IPS-NIHi11 (cell line): ENCODE measurements at places on chromosomes 5 and 9.

DNA sequence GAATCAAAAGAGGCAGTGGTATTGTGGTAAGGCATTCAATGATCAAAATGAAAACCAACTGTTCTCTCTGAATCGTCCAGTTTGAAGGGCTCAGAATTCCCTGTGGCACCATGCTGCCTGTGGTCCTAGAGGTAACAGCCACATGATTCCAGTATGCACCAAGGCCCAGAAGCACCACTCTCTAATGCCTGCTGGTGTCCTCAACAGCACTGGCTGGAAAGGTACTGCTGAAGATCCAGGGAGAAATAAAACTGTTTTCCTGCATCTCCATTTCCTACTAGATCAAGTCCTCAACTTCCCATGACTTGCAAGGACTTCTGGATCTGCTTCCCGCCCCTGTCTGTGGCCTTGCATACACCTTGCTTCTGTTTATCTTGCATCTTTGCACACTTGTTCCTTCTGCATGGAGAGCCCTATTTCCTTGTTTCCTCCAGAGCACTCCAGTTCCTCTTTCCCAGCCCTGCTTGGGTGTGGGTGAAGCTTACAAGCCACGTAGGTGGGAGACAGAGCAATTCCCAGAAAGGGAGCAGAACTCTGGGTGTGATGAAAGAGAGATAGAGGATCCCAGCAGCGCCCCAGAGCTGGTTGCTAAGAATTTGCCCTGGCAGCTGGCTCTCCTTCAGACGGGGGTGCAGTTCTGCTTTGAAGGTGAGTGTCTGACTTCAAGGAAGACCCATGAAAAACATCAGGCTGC is 41.0 kb upstream of the EQTN start:
- no peak for DNase-seq

DNA sequence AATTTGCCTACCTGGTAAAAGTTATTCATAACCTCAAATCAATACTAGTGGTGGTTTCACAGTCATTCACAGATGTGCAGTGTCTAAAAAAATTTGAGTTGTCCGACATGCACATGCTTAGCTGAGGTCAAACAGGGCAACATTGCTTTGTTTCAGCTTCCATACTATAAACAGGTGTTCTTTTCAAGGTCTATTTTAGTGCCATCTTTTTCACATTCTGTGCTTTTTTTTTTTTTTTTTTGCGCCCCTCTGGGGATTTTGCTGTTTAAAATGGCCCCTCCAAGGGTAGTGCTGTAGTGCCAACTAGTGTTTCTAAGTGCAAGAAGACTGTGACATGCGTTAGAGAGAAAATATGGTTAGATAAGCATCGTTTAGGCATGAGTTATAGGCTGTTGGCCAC is 14.5 kb downstream of the PHAX start:
- no peak for DNase-seq

DNA sequence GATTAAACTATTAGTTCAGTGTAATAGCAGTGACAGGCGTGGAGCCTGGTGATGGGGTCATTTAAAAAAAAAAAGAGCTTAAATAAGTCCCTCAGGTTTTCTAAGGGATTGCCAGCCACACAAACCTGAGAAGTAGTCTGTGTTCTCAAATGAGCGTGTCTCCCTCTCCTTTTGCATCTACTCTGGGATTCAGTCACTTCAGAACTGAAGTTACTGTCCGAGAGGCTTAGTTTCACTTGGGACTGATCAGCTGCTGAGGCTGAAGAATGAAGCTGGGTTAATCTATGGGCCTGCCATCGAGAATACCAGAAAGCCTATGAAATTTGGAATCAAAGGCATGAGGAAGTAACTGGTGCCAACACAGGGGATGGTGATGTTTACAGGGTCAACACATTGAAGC is 310.1 kb downstream of the ADAMTS6 start:
- DNase-seq, result no peak

GRCh38 chr9:78014776-78015175 is 16.8 kb downstream of the GNAQ start:
- no peak for DNase-seq

- DNase-seq, result no peak
These were observed 162.4 kb upstream of the ZNF608 start for GRCh38 chr5:124908581-124909451.

DNA sequence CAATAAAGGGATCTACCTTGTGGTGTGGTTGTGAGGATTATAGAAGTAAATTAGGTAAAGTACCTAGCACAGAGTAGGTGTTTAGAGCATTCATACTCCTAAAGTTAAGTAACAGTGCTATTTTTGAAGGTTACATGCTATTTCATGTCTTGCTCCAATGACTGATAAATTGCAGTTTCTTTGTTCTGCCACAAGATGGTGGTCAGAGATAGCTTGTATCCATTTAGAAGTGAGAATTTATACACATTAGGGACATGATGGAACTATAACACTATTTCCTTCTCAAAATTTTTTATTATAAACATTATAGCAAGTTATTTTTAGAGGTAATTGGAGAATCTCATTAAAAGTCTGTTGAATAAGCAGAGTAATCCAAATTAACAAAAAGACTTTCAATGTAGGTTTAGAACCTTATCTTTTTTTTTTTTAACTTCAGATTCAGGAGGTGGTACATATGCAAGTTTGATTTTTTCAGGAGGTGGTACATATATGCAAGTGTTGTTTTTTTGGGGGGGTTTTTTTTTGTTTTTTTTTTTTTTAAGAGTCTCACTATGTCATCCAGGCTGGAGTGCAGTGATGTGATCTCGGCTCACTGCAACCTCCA is 17.1 kb downstream of the MTREX start:
- DNase-seq, result peak; percentile 21

- DNase-seq, result peak; percentile 30
These were observed 101.0 kb downstream of the USP20 start for GRCh38 chr9:129936222-129936621.

GRCh38 chr5:177994561-177995190 is 1.4 kb downstream of the PROP1 start:
- DNase-seq, result peak; percentile 5

DNA sequence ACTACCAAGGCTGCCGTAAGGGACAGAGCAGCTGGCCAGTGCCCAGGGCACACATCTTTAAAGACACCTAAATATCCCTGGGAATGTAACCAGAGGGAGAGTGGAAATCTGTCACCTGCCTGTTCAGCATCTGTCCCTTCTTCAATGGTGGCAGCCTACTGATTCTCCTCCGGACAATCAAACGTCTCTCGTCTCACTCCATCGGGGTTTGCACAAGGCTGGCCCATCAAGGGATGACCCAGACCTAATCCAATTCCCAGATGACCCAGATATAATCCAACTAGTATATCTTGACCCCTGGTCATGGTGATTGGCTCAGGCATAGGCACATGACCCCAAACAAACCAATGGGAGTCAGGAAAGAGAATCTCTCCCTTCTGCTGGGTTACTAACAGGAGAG is 93.5 kb downstream of the HRH2 start:
- DNase-seq, result peak; percentile 4

DNA sequence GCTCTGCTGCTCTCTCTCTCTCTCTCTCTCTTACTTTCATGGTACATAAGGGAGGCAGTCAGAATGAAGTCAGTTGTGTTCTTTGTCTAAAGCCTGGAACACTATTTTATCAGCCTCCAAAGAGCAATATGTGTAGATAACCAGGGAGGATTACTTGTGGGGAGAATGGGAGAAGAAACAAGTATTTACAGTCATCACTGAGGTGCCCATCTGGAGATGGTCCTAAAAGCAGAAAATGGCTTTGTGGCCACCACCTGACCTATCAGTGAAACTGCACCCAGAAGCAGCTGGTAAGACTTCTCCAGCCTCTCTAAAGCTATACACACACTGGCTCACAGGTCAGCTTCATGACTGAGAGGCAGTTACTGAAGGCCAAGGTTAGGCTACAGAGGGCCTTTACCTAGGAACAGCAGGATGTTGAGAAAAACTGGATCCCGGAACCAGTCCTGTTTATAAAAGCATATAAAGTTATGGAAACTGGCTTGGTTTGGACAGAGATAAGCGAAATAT is 75.1 kb downstream of the MRPS27 start:
- peak; percentile 31 for DNase-seq

DNA sequence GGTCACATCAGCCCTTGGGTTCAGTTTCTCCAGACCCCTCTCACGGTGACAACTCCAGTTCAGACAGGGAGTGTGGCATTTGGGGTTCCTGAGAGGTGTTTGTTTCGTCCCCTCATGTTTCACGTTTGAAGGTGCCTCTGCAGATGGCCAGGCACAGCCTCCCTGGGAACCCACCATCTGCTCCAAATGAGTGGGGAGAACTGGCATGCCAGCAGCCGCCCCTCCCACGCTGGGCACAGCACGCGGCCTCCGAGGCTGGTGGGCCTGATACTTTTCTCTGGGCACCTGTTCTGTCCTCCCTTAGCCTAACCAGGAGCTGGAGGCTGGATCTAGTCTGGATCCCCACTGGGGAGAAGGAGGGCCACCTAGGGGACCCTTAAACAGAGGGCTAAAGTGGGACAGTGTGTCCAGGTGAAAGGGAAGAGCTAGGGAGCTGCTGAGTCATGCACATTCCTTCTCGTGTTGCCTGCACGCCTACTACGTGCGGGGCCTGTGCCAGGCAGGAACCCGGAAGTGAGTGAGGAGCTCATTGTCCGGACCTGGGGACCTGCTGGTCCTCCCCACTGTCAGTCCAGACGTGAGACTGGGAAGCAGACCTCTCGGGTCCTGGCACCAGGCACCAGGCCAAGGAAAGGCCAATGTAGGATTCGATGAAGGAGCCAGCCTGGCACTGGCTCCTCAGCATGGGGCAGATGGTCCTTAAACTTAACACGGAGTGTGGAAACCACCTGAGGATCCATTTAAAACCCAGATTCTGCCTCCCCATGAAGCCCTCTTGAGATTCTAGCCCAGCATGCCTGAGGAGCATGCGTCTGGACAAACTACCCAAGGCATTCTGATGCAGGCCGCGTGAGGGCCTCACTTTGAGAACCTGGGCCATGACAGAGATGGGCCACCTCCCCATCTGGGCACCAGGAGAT is 11.7 kb downstream of the DNM1 start:
- DNase-seq, result peak; percentile 5

DNA sequence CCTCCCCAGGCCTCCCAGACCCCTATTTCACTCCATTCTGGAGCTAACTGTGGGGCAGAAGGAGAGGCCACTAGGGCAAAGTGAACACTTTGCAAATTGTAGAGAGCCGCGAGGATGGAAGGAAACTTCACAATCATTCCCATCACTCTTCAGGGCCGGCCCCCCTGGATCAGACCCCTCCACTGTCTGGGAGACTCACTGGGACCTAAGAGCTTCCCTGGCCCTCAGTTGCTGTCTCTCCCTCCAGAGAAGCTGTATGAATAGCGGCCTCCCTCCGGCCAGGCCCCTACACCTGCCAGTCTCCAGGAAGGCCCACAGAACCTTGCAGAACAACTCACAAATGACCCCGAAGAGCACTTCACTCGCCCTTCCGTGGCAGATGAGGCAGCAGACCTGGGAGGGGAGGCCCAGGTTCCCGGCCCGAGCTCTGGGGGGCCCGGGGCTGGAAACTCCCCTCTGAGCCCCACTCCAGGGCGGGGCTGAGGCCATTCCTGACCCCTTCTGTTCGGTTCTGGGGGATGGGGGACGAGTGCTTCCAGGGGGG is 141.9 kb upstream of the IER5L start:
- DNase-seq, result no peak

DNA sequence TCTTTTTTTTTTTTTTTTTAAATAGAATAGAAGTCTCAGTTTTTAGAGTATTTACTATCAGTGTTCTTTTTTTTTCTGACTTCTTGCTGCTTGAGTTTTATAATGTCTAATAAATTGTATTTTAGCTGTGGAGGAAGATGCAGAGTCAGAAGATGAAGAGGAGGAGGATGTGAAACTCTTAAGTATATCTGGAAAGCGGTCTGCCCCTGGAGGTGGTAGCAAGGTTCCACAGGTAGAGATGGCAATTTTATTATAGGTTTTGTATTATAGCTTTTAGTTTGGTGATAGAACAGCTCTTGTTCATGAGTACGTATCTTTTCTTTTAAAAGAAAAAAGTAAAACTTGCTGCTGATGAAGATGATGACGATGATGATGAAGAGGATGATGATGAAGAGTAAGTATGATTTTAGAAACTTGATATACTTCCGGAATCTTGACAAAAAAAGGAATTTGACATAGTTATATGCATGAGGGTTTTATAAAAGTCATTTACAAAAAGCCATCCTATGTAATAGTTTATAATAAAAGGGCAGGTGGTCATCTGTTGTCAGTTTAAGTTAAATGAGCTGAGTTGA is 5.0 kb downstream of the NPM1 start:
- no peak for DNase-seq

DNA sequence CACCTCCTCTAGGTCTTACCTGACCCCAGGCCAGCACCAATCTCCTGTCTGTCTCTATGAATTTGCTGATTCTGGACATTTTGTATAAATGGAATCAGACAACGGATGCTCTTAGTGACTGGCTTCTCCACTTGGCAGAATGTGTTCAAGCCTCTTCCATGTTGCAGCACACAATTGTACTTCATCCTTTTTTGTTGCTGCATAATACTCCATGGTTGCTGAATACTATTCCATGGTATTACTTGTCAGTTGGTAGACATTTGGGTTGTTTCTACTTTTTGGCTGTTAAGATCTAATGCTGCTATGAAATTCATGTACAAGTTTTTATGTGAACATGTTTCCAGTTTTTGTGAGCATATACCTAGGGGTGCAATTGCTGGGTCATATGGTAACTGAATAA is 34.3 kb upstream of the FCN1 start:
- no peak for DNase-seq

DNA sequence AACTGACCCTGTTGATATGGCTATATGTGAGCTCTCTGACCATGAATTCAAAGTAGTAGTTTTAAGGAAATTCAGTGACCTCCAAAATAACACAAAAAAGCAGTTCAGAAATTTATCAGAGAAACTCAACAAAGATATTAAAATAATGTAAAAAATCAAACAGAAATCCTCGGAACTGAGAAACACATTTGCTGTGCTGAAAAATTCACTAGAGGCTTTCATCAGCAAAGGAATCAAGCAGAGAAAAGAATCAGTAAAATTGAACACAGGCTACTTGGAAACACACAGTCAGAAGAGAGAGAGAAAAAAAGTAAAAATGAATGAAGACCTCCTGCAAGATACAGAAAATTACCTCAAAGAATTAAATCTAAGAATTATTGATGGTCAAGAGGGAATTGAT is 417.2 kb downstream of the TMEM232 start:
- DNase-seq, result no peak

DNA sequence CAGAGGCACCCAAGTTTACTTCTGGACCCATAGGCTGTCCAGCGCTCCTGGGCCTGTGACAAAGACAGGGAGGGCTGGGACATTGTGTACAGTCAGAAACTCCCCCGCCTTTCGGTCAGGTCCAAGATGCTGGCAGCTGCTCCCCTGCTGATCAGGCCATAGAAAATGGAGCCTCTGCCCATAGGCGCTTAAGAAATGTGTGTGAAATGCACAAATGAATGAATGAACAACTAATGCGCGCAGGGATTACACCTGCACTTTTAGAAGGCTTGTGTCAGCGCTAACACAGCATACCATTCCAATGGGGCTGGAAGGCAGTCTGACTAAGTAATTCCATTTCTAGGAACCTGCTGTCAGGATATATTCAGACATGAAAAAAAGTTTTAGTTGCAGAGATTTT is 16.3 kb downstream of the PTPN3 start:
- DNase-seq, result no peak

- no peak for DNase-seq
These were observed 66.0 kb upstream of the MEF2C start for GRCh38 chr5:88948746-88949600.
